ENCODE measurements at places on chromosomes 6 and 20.
A peak's percentile ranks its signal among the peaks of the same experiment; 100 is the strongest.

GRCh38 chr20:32234135-32234808 is 26.6 kb downstream of the POFUT1 start:
- DNase-seq, result no peak

GRCh38 chr6:161079566-161080262 is 88.1 kb downstream of the MAP3K4 start:
- DNase-seq, result no peak

- DNase-seq, result no peak
These were observed 105.7 kb upstream of the AHI1 start for GRCh38 chr6:135603249-135603648.

DNA sequence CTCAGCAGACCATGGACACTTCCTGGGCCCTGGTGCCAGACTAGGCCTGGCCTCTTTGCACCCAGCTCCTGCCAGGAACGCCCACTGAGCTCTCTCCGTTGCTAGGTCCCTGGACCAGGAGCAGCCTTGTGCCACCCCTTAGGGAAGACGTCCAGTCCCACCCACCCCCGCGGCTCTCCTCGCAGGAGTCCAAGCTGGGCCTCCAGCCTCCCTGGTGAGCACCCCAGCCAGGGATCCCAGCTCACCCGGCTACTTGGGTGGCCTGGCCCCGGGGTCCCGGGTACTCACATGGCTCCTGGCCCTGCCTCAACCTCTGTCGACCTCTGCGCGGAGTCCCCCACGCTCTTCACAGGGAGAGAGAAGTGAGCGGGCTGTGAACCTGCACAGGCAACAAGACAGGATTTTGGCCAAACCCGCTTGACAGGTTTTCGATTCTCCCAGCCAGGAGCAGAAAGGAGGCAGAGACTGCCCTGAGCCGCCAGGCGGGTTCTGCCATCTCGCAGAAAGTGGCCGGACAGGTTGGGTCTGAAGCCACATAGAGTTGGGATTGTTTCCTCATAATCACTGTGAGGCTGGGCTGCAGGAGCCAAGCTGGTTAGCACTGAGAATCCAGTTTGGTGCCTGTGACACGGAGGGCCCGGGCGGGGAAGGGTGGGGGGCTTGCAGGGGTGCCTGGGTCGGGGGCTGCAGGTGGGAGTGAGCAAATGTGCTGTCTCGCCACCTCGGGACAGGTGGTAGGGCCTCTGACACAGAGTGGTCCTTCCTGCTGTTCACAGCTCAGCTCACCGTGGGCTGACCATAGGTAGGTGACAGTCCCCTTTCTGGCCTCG is at the start of gene RBBP8NL:
Gene RBBP8NL, minus strand, starts transcription at position 368 of the 830 bp plus-strand sequence. CDS start 7,892 bp downstream, outside the sequence.
- no peak for DNase-seq

DNA sequence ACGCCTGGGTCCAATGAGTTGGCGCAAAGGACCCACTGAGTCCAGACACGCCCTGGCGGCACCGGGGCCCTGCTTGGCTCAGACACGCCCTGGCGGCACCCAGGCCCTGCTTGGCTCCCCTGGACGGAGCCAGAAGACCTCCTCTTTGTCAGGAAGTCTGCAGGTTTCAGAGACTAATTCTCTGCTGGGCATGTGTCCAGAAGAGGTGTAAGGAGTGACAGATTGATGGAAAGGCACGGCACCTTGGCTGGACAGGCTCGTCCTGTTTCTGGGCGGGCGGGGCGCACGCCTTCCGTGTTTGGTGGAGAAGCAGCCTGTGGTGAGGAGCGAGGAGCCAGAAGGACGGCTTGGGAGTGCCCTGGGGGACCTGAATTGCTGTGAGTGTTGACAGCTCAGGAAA is 23.1 kb upstream of the DACT2 start:
- DNase-seq, result no peak

DNA sequence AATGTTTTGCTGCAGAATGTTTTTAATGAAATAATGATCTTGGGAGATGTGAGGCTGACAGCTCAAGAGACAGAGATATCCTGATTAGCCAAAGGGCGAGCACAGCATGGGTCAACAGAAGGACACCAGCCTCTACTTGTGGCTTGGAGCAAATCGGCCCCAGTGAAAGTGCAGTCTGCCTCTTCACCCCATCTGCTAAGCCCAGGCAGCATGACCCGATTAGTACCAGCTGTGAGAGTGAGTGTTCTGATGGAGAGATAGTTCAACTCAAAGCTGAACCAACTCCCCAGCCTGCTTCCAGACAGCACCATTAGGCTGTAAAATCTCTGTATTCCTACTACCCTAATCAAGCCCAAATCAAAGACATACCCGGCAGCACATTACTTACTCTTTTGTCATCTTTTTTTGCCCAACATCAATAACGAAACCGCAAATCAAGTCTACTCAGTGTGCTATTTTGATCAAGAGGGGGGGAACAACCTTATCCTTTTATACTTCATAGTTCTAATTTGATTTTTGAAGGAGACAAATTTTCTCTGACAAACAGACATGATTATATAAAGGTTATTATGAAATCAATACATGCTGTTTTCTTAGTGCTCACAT is 514.1 kb upstream of the NRSN1 start:
- no peak for DNase-seq

- DNase-seq, result no peak
These were observed 51.8 kb downstream of the DCDC2 start for GRCh38 chr6:24306038-24306437.

DNA sequence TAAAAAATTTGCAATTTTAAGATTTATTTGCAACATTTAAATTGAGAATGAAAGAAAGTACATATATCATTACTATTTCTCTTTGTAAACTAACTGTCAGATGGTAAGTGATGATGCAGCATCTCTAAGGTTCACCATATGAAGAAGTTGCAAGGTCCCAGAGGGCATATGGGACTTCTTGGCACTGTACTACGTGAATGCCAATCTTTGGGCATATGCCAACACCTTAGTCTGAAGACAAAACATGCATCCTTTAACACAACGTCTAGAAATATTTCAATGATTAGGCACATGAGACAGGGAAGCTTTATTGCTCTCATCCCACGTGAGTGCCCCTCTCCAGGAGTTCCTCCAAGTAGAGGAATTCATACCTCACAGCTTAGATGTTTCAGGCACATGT is 66.8 kb downstream of the CDK19 start:
- DNase-seq, result no peak

GRCh38 chr6:5659467-5659866 is 347.3 kb downstream of the NRN1 start:
- no peak for DNase-seq

- DNase-seq, result no peak
These were observed 434.5 kb downstream of the HDGFL1 start for GRCh38 chr6:23003671-23004467.

DNA sequence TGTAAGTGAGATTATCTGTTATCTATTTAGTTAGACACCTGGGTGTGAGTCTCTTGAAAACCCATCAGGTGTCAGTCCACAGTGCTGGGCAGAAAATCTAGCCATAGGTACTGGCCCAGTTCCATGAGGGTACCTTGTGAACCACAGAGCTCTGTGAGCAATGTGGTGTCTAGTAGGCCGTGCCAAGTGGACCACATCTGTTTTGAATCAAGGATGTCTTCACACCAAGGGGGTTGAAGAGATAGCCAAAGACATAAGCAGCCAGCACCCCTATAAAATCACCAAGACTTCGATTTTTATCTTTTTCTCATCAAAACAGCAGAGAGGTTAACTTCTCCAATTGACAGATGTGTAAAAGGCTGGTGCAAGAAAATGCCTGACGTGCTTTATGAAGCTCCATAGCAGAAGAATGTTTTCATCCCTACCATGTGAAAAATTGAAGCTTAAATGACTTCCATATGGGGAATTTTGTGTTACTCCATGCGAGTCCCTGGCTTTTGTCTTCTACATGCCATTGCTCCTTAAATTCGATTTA is 368.7 kb downstream of the HAO1 start:
- no peak for DNase-seq

DNA sequence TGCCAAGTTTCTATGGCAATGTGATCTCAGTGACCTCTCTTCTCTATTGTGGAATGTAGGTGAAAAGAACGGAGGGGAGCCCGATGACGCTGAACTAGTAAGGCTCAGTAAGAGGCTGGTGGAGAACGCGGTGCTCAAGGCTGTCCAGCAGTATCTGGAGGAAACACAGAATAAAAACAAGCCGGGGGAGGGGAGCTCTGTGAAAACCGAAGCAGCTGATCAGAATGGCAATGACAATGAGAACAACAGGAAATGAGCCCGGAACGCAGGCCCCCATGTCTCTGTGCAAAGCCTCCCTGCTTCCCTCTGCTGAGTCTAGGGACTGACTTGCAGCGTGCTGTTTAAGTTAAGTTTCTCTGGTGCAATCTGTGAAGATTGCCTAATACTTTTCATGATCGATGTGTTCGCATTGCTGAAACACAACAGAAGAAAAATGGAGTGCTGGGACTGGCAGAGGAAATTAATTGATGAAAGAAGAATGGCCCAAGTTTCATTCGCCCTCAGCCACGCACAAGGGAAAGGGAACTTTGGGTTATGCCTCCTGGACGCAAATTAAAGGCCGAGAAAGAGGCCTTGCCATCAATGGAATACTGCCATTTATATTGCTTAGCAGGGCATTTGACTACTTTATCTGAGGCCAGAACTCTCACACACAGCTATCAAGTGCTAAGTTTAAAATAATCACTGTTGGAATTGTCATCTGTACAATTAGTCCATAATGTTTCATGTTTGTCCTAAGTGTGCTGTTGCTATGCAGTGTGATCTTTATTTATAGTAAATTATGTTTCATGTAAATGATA is 146.4 kb downstream of the AKAP7 start:
- no peak for DNase-seq

- no peak for DNase-seq
These were observed 103.3 kb downstream of the ANKS1A start for GRCh38 chr6:34992376-34992775.

DNA sequence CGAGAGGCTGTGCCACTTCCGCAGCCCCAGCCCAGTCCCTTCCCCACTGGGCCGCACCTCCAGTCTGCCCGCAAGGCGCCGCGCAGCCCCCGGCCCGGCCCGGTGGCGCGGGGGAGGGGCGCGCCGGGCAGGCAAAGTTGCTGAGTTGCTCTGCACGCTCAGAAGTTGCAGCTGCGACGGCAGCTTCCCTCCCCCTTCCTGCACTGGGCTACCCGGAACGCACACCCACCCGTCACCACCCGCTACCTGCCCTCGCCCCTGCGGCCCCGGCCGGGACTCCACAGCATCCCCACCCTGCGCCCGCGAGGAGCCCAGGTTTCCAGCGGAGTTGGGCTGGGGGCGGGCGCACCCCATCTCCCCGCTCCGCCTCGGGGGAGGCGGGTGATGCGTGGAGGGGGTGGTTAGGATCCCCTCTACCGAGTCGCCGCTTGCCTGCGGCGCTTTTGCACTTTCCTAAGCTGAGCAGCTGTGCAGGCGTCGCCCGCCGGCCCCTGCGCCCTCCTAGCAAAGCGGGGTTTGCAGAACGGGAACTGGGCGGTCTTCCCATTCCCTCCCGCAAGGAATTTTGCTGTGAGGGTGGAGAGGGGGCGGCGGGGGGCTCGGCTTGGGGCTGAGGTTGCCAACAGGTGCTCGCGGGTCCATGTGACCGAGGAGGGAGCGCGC is 55.9 kb upstream of the RREB1 start:
- peak; percentile 74 for DNase-seq

All from GM10248 (cell line).